Endodermal cell (in vitro differentiated cells): ENCODE measurements at places on chromosomes 1 and 21. TPM values are rescaled to one million over a fixed set of nuclear protein-coding genes. Genes with fewer than 3 reads are reported as not detected.

Gene APOBEC4
- not detected in 2 replicates for total RNA-seq

Gene LMX1A
- 1.6 and 3.8 TPM in 2 replicates for total RNA-seq

Gene MOB3C
- total RNA-seq: 0.99 to 3.2 TPM (median 2.3 TPM) in 3 replicates

Gene SPRR3
- 0.27 TPM in 1 of 2 replicates, not detected in the other for total RNA-seq

Gene KIAA0319L
- total RNA-seq: 59.9 to 68.4 TPM (median 63.3 TPM) in 3 replicates

Gene PSRC1
- 38.5 and 41.3 TPM in 2 replicates for total RNA-seq

Gene LHX4
- total RNA-seq: not detected in 3 replicates

Gene RASSF5
- total RNA-seq: 0.26 and 0.27 TPM in 2 replicates

Gene PLEKHA6
- total RNA-seq: 12.2 to 47.0 TPM (median 43.3 TPM) in 3 replicates

Gene SMPDL3B
- total RNA-seq: 7.8 to 10.1 TPM (median 10.1 TPM) in 3 replicates

Gene FCRLA
- total RNA-seq: not detected in 2 replicates

Gene CCDC28B
- 8.5 and 9.2 TPM in 2 replicates for total RNA-seq

Gene LZIC
- total RNA-seq: 28.9 to 40.0 TPM (median 38.5 TPM) in 3 replicates

Gene NTNG1
- total RNA-seq: 2.6 and 3.5 TPM in 2 replicates

Gene PDZK1IP1
- total RNA-seq: not detected in 2 replicates

Gene ADORA1
- 1.4 and 2.0 TPM in 2 replicates for total RNA-seq

Gene CYYR1
- total RNA-seq: 16.9 and 17.4 TPM in 2 replicates

Gene KRTAP11-1
- not detected in 2 replicates for total RNA-seq

Gene PRAMEF10
- not detected in 3 replicates for total RNA-seq

Gene S100A12
- total RNA-seq: not detected in 2 replicates

Gene CELA2B
- total RNA-seq: not detected in 2 replicates

Gene RIMKLA
- 0.73 to 23.4 TPM (median 1.5 TPM) in 3 replicates for total RNA-seq

Gene ATP1A4
- 0.55 and 0.66 TPM in 2 replicates for total RNA-seq

Gene TFF2
- total RNA-seq: not detected in 3 replicates

Gene LRRC3
- total RNA-seq: 16.5 to 50.1 TPM (median 17.8 TPM) in 3 replicates

Gene PTPN7
- 0.15 TPM in 1 of 3 replicates, not detected in the others for total RNA-seq

Gene NCMAP
- 0.09 to 0.42 TPM (median 0.25 TPM) in 3 replicates for total RNA-seq

Gene PDE9A
- total RNA-seq: 38.0 and 45.9 TPM in 2 replicates

Gene RAB25
- total RNA-seq: 78.5 and 82.0 TPM in 2 replicates

Gene PTPRC
- 0.11 TPM in 1 of 3 replicates, not detected in the others for total RNA-seq

Gene S100A8
- not detected in 2 replicates for total RNA-seq

Gene TMEM69
- total RNA-seq: 28.1 and 34.3 TPM in 2 replicates

Gene TRPM2
- total RNA-seq: 1.6 and 2.1 TPM in 2 replicates

Gene SDE2
- total RNA-seq: 19.0 and 19.9 TPM in 2 replicates

Gene ADAMTS4
- 1.9 and 4.4 TPM in 2 replicates for total RNA-seq

Gene KTI12
- total RNA-seq: 2.3 to 7.9 TPM (median 7.3 TPM) in 3 replicates
